ENCODE measurements at places on chromosomes 3 and 15.

DNA sequence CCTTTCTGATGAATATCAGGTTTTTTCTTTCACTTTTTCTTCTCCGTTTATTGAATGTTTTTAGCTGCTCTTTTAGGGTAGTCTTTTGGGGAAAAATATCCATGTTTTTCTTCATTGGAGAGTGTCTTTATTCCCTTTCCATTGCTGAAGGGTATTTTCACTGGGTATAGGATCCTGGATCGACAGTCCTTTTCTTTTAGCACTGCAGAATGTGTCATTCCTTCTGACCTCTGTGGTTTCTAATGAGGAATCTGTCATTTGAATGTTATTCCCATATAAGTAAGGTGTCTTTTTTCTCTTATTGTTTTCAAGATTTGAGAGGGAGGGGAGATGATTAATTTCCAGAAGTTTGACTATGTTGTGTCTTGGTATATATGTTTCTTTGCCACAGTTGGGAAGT, 96.8 kb downstream of the BBX start:
- no peak for DNase-seq

GRCh38 chr3:195017151-195017550, 253.8 kb downstream of the XXYLT1 start:
- no peak for DNase-seq

GRCh38 chr15:98935736-98936135, 71.9 kb downstream of the PGPEP1L start:
- no peak for DNase-seq

DNA sequence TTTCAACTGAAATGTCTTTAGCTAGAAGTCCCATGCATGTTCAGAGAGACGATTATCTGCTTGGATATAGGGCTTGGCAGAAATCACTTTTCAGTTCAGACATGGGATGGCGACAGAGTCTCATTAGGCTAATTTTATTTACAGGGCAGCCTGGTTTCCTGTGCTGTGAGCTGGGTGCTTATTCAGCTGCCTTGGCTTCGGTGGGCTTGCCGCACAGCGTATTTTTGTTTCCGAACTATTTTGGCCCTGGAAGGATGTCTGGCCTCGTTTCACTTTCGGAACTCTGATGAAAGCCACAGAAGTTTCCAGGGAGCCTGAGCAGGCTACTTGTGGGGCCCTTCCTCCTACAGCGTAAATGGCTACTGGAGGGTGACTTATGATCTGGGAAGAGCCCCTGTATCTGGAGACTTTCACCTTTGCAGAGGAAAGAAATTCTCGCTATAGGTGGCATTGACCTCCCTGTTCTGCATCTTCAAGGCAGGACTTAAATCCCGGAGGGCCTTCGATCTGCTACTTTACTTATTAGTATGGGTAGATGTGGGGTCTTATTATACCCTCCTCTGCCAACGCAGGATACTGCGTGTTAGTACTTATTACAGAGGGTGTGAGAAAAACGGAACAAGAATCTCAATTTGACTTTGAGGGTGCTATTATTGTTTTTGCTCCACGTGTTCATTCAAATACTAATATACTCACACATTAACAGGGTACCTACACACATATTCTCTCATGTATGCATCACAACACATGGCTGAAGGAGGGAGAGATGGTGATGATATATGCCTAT, 364.0 kb upstream of the RBMS3 start:
- DNase-seq: no peak

DNA sequence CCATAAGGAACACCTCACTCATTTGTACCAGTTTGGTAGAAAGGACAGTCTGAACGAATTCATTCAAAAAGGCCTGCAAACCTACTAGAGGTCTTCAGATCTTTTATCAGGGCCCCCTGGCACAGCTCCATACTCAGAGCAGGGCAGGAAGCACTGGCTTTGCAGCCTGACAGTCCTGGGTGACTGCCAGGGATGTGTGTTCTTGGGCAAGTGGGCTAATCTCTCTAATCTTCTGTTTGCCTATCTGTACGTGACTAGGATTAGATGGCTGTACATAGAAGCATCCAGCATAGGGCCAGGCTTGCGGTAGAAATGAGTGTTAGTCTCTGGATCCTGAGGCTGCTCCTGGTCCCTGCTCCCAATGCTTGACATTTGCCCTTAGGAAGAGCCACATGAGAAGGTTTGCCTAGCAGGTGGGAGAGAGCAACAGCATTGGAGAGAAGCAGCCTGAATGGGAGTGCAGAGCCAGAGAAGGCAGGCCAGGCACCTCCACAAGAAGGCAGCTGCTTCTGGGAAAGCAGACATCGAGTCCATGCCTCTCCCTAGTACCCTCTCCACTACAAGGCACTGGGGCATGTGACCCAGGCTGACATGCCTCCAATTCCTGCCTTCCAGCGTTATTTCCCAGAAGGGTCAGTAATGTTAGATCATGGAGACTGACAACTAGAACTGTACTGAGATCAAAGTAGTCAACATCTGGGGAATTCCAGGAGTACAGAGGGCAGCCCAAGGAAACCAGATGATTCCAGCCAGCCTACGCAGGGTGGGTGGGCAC, 1.0 kb upstream of the CXCR6 start:
- DNase-seq: no peak

- peak; percentile 27 for DNase-seq
These were observed 37.8 kb upstream of the BCL6 start for GRCh38 chr3:187783098-187783497.

DNA sequence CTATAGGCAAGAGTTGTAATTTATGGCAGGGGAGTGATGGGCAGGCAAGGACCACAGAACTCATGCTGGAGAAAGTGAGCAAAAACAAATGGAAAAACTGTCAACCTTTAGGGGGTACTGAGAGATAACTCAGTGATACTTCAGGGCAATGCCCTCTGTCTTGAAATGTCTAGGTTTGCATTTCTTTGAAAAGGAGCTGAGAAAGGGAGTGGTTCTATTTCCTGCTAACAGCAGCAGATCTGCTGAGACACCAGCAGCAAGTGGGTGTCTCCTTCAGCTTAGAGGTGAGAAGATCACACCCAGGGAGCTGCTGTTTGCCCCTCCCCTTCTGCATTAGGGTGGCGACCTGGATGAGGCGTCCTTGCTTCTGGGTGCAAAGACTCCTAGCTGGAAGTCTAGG, 42.3 kb upstream of the XIRP1 start:
- no peak for DNase-seq

DNA sequence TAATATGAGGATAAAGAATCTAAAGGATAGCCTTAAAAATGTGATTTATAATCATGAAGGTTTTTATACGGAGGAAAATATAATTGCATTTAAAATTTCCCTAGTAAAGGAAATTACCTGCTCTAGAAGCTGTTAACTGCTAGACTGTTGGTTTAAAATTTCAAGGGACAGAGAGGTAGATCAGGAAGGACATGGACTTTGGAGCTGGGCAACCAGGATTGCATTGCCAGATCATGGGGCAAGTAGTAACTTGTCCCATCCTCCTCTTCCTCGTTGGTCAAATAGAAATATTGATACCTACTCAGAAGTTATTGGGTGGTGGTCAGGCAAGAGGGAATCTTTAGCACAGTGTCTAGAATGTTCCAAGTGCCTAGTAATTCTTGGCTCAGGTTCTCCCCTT, 525.1 kb downstream of the MFSD1 start:
- no peak for DNase-seq

- no peak for DNase-seq
These were observed 126.4 kb downstream of the OXSM start for GRCh38 chr3:25916321-25916720.

GRCh38 chr15:27059610-27060202, 88.7 kb downstream of the GABRG3 start:
- DNase-seq: peak; percentile 13

DNA sequence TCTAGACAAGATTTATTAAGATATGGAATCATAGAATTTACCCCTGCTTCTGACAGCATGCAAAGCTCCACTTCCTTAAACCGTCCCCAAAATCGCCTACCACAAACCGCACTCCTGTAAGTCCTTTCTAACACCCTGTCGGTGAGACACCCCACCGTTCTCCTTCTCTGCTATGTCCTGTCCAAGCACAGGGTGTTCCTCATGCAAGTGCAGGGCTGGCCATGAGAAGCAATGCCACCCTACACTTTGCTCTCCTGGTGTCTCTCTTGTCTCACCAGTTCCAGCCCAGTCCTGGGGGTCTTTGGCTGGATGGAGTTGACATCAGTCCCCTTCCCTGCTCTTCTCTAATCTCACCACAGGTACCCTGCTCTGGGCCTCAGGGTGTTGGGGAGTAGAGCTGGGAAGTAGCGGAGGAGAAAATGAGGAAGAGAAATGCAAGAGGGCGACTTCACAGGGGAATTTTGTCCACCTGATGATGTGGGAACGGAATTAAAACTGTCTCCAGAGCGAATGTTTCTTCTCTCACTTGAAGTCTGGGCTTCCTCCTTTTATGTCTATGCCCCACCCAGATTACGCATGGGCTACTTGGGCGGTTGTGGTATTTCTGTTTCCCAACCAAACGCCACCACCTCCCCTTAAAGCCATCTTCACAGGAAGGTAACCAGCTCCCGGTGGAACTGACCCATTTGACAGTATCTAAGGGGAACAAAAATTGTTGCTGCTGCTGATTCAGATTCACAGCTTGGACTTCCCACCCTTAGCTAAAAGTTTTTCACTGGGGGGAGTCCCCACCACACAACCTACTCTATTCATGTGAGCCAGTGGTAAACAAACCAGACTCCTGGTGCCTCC, 49.9 kb downstream of the CASR start:
- DNase-seq: peak; percentile 94

- no peak for DNase-seq
These were observed 68.1 kb downstream of the USF3 start for GRCh38 chr3:113628316-113628715.

- DNase-seq: no peak
These were observed 133.6 kb upstream of the ICE2 start for GRCh38 chr15:60612400-60613048.

DNA sequence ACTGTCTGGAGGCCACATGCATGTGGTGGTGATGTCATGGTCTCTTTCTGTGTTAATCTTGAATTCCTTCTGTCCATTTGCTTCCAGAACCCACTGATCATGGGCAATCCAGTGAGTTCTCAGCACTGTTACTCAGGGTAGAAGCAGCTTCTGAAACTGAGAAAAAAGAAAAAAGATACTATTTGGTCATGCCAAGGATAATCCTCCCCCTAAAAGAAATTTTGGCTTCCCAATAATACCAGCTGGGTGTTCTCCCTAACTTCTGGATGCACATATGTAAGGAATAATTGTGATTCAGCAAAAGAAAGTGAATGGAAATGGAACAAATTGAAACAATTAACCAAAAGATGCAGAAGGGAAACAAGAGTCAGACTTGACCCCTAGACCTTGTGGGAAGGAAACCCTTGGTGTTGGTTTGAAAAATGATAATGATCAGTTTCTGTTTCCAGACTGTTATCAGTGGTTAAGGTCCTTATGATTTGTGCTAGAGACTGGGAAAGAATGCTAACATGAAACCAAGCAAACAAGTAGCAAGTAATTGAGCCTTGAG, 92.3 kb downstream of the RBMS3 start:
- no peak for DNase-seq

DNA sequence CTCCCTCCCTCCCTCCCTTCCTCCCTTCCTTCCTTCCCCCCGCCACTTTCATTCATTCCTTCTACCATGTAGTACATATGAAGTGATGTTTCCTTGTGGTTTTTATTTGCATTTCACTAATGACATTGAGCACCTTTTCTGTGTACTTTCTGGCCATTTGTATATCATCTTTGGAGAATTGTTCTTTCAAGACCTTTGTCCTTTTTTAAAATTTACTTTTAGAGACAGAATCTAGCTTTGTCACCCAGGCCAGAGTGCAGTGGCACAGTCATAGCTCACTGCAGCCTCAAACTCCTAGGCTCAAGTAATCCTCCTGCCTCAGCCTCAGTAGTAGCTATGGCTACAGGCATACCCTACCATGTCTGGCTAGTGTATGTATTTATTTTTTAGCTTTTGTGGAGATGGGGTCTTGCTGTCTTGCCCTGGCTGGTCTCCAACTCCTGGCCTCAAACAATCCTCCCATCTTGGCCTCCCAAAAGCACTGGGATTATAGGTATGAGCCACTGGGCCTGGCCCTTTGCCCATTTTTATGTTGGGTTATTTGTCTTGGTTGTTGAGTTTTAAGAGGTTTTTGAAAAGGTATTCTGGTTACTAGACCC, 42.0 kb upstream of the CTDSPL2 start:
- DNase-seq: no peak

GRCh38 chr15:42608110-42608531, 32.7 kb downstream of the STARD9 start:
- DNase-seq: no peak

DNA sequence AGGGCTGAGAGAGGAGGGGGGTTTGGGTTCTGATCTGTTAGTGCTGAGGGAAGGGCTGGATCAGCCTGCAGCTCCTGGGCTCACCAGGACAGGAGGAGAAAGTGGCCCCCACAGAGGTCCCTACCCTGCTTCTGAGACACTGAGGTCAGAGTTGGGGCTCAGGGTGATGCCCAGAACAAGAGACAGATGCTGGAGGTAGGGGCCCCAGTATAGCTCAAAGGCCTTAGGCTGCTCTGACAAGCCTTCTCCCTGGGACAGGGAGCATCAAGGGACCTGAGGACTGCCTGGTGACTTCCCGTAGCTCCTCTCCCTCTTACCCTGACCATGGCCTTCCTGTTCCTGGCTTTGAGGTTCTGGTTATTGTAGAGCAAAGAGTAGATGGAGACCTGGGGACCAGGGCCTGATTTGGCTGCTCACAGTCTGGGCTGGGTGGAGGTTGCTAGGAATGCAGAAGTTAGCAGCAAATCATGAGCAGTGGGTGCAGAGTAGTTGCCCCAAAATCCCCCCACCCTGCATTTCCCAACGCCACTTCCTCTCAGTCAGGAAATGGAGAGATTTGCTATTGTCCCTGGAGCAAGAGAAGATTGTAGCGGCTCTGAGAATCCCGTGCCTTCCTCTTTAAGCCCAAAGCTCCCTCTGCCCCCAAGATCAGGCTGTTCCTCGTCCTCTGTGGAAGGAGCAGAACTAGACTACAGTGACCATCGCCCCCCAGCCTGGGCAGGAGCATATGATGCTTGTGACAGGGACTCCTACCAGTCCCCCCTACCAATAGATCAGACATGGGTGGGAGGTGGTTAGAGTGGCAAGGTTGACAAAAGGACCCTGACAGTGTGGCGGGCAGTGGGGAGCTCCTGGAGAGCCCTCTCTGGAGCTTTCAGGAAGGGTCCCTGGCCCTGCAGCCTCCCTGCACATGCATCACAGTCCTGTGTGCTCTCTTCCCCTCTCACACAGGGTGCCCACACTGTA, 47.4 kb upstream of the SEC22A start:
- peak; percentile 66 for DNase-seq

DNA sequence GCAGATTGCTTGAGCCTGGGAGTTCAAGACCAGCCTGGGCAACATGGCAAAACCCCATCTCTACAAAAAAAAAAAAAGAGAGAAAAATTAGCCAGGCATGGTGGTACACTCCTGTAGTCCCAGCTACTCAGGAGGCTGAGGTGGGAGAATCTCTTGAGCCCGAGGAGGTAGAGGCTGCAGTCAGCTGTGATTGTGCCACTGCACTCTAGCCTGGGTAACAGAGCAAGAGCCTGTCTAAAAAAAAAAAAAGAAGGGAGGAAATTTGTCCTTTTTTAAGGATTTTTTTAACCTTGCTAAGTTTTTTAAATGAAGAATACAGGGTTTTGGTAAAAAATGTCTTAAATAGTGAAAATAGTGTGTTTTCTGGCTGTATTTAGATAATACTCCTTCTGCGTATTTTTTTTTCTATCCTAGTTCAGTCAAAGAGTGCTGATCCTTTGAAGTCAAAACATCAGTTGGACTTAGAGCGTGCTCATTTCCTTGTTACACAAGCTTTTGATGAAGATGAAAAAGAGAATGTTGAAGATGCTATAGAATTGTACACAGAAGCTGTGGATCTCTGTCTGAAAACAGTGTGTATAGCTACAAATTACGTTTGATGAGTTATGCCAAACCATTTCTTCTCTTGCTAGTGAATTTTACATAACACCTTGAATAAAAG, 11.1 kb downstream of the CAPN7 start:
- DNase-seq: no peak
